Activated CD8-positive, alpha-beta T cell treated with anti-CD3 and anti-CD28 coated beads for 36 hours (primary cell): ENCODE measurements at places on chromosomes 7 and 10. TPM values are rescaled to one million over a fixed set of nuclear protein-coding genes. Genes with fewer than 3 reads are reported as not detected.

GRCh38 chr10:65861249-65861648, 1064.6 kb upstream of the LRRTM3 start:
- no peak overlapping the region for H3K4me3 ChIP-seq
- H3K36me3 ChIP-seq: no peaks in the 10 kb centered on the region
- H3K27ac ChIP-seq: no peak overlapping the region
- H3K27me3 ChIP-seq: no peaks in the 10 kb centered on the region

The CLDN3 gene
- not detected for total RNA-seq

The CXCL12 gene
- total RNA-seq: not detected

DNA sequence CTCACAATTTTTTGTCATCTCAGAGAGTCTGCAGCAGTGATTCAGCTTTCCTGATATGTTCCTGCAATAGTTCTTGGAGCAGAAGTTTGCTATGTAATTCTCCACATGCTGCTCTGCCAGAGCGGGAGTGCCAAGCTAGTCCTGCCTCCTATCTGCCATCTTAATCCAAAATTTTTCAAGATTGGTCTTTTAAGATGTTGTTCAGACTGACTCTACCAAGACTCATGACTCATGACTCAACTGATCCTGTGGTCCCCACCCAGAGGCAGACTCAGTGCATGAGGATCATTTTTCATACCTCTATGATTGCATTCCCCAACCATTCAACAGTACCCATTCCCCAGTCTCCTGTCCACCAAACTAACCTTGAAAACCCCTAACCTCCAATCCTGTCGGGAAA, 470.8 kb downstream of the INHBA start:
- no peak overlapping the region for H3K4me3 ChIP-seq
- no peaks in the 10 kb centered on the region for H3K4me1 ChIP-seq
- no peaks in the 10 kb centered on the region for H3K36me3 ChIP-seq
- no peaks in the 10 kb centered on the region for H3K27me3 ChIP-seq
- no peak overlapping the region for H3K27ac ChIP-seq
- DNase-seq: no peak

GRCh38 chr7:45720989-45721388, 146.8 kb downstream of the ADCY1 start:
- no peaks in the 10 kb centered on the region for H3K4me1 ChIP-seq
- H3K27ac ChIP-seq: no peak overlapping the region
- no peaks in the 10 kb centered on the region for H3K27me3 ChIP-seq
- H3K4me3 ChIP-seq: no peak overlapping the region
- no peak for DNase-seq
